ENCODE measurements at places on chromosomes 16 and 17.
A peak's percentile ranks its signal among the peaks of the same experiment; 100 is the strongest.

DNA sequence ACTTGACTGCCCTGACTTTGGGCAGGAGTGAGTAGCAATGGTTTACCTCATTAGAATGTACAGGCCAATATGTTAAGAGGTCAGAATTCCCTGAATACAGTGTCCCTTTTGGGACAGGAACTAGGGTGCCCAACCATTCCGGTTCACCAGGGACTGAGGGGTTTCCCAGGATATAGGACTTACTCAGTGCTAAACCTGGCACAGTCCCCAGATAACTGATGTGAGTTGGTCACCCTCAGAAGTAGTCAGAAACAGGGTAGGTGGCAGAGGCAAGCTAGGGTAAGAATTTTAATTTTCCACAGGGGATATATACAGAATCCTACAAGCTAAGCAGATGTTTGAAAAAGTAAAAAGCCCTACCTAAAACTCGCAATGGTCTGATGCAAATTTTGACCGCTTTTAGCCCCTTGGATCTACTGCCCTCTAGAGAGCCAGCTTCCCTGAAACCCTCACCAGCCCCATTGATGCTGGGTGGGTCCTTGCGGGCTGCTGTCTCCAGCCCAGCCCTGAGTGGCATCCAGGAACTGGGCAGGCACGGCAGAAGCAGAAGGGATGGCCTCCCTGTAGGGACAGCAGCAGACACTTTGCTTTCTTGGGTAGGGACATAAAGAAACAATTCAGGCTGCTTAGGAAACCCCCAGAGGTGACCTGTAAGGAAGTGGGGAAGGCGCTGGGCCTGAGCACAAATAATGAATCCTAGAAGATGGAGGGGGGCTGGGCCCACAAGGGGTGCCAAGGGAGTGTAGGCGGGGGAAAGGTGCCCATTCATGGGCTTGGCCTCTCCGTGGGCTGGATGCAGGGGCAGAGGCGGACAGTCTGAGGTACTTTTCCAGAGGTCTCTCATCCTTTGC, 434.8 kb downstream of the SLC39A11 start:
- no peak for DNase-seq

GRCh38 chr17:38970804-38971203, 3.6 kb upstream of the FBXO47 start:
- no peak for DNase-seq

DNA sequence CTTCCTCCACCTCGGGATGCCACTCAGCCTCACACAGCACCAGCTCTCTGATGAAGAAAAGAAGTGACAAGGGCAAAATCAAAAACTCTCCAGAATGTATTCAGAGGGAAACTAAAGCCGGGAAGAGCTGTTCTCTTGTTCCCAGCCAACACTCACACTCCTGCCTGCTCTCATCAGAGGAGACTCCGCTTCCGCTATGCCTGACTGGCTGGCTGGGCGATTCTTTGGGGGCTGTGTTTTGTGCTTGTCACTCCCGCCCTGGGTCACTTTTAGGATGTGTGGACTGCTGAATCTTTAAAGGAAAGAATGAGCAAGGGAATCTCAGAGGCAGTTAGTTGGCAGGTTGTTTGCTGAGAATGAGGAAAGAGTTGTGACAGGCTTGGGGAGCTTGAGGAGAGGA, 54.6 kb upstream of the TBX2 start:
- no peak for DNase-seq

- DNase-seq: no peak
Observed at GRCh38 chr17:42092939-42093338, 5.3 kb downstream of the ZNF385C start.

DNA sequence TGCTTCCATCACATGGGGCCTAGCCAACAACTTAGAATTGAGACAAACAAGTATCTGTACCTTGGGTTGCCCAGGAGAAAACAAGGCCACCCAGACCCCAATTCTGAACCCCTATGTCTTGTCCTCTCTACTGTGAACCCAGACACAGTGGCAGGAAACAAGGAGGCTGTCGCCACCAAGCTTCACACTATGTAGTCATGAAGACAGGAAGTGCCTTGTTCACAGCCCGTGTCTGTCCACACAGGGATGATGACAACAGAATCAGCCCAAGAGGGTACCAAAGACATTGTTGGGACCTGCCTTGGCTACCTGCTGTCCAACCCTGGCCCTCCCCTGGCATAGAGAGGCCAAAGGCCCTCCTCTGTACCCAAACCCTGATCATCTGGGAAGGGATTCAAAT, 84.8 kb downstream of the CDYL2 start:
- no peak for DNase-seq

GRCh38 chr17:17186051-17186450, 20.1 kb downstream of the PLD6 start:
- peak; percentile 52 for DNase-seq

GRCh38 chr17:68972119-68972704, 17.0 kb upstream of the ABCA8 start:
- no peak for DNase-seq

DNA sequence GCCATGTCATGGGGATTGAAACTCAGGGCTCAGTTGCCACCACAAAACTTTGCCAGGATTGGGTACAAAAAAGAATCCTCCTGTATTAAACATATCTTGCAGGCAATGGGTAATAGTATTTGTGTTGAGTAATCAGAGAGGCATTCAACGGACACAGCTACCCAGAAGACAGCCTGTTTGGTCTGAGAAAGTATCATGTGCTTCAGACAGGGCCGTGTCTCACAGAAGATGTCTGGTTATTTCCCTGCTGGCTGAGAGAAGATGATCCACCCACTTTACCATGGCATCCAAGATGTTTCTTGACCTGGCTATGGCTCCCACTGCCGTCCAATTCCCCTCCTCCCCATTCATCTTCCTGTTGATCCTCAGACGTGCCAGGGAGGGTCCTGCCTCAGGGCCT, 304.3 kb upstream of the XYLT1 start:
- no peak for DNase-seq

DNA sequence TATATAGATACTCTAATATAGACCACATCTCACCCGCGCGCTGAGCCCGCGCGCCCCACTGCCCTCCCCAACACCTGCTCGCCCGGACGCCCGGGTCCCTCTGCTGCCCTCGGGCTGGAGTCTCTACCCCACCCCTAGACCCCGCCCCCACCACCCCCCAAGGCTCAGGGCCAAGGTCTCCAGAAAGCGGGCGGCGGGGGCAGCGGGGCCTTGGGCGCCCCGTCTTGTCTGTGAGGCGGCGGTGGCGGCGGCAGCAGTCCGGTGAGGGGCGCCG, 2.6 kb downstream of the HES7 start:
- DNase-seq: no peak

DNA sequence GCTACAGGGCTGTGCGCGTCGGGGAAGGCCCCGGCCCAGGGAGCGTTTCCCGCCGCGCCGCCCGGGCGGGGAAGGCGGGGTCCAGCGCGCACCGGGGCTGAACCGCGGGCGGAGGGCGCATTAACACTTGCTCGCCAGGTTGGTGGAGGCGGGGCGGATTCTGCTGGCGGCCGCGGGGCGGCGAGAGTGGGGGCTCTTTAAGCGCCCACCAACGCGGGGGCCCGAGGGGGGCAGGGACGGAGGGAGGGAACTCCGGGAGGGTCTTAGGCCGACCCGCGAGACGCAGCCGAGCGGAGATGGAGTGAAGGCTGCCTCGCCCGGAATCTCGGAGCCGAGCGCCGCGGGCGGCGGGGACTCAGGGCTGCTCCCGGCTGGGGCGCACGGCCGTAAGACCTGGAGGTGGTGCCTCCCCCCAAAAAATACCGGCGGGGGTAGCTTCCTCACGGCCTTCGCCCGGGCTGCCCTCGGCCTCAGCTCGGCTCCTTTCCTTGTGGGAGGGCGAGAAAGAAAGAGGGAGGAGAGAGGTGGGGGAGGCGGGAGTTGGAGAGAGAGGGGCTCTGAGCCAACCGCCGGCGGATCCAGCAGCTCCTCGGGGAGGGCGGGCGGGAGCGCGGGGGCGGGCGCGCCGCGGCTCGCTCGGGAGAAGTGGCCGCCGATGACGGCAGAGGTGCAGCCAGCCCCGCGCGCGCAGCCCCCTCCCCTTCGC, 415 bp upstream of the FOXF1 start:
- DNase-seq: no peak

GRCh38 chr16:84561291-84561690, 56.6 kb downstream of the COTL1 start:
- no peak for DNase-seq

DNA sequence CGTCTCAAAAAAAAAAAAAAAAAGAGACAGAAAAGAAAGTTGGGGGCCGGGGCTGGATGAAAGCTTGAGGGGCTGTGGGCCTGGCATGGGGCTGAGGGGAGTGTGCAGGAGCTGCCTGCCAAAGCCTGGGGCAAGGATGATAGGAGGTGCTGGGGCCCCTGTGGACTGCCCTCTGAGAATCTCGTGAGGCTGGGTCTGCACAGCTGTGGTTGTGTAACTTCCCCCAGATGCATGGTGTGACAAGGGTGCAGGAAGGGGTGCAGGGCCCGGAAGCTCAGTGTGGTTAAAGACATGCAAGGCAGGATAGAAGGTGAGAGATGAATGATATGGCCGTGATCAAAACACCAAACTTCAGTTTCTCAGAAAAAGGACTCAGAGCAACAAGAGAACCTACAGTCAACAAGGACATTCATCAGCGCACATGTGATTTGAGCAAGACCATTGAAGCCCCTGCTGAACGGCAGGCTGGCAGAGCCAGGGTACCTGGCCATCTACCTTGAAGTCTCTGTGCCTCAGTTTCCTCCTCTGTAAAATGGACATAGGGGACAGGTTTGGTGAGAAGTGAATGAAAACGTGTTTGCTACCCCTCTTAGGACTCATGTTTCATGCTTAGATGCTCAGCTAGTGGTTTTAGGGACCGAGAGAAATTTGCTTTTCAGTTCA, 9.6 kb downstream of the IL32 start:
- DNase-seq: peak; percentile 60

DNA sequence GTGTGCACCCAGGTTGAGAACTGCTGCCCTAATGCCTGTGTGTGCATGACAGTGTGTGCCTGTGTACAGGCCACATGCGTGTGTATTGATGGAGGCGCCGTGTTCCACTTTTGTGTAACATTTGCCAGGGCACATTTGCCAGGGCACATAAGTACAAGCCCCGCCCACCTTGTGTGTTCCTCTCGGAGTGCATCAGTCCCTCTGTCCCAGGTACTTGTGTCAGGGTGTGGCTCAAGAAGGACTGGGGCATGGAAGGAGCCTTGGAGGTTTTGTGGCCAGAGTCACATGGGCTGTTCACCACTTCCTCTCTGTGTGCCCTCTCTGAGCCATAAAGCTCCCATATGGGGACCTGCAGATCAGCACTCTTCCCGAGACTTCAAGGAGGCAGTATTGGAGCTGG, 73.9 kb downstream of the MRM1 start:
- DNase-seq: peak; percentile 7

GRCh38 chr16:15057681-15058417, 2.0 kb upstream of the NTAN1 start:
- no peak for DNase-seq

- no peak for DNase-seq
Observed at GRCh38 chr16:89478576-89479221, 11.7 kb downstream of the ANKRD11 start.

DNA sequence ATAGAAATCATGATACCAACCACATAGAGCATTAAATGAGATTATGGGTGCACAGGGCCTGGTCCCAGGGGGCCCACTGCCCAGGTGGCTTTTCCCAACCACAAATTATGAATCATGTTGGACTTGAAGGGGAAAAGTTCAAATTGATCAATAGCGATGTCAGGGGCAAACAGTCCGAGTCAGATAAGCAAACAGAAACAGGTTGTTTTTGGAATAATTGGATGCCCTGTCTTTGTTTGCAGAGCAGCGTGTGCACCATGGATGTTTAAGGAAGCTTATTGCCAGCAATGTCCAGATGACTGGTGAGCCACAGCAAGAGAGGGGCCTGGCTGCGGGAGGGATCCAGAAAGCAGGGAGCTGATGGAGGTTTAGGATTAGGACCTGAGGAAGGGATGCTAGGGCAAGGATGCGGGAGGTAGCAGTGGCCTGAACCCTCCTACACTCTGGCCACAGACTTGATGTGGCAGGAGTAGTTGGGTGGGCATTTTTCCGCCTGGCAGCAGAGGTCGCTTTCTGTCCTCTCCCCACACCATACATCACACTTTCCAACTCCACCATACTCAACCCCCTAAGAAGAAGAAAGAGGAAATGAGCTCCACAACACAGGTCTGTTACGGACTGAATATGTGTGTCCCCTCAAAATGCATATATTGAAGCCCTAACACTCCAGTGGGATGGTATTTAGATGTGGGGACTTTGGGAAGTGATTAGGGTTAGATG, 266.4 kb upstream of the RPL38 start:
- no peak for DNase-seq

- DNase-seq: no peak
Observed at GRCh38 chr17:41343029-41343428, 7.6 kb downstream of the KRT33A start.

GRCh38 chr17:40075201-40075941, 12.6 kb downstream of the THRA start:
- peak; percentile 58 for DNase-seq

Data from stimulated activated CD8-positive, alpha-beta memory T cell treated with anti-CD3 and anti-CD28 coated beads, Interleukin-2, amount 100 ng/mL, for 48 hours (primary cell).